ENCODE measurements at places on chromosomes 16 and 17. TPM values are rescaled to one million over a fixed set of nuclear protein-coding genes. Genes with fewer than 3 reads are reported as not detected.

Gene IKZF3
- total RNA-seq = 0.18 TPM

DNA sequence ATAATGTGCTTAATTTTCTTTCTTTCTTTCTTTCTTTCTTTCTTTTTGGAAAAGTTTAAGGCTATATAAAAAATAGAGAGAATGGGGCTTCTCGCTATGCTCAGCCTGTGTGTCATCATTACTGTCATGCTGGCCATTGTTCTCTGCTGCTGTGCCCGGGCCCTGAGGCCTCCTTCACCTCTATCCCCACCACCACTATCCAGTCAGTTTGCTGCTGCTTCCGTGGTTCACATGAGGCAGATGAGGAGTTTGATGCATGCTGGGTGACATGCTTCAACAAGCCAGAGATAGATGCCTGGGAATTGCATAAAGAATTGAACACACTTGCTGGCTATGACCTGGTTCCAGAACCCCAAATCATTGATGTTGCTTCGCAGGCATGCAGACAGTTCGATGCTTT, 36.3 kb downstream of the PITPNC1 start:
- no peak overlapping the region for H3K4me3 ChIP-seq
- H3K4me1 ChIP-seq = no peaks in the 10 kb centered on the region
- no peaks in the 10 kb centered on the region for H3K36me3 ChIP-seq
- DNase-seq = no peak
- no peaks in the 10 kb centered on the region for H3K27me3 ChIP-seq
- no peak overlapping the region for H3K27ac ChIP-seq

GRCh38 chr17:67427424-67427823, 50.3 kb downstream of the PITPNC1 start:
- DNase-seq = no peak
- no peaks in the 10 kb centered on the region for H3K27me3 ChIP-seq
- no peaks in the 10 kb centered on the region for H3K4me1 ChIP-seq

GRCh38 chr17:223723-224471, 42.4 kb upstream of the DOC2B start:
- H3K36me3 ChIP-seq = no peaks in the 10 kb centered on the region
- peaks cover 38% of the 10 kb centered on the region for H3K4me1 ChIP-seq
- no peak for DNase-seq
- no peak overlapping the region for H3K4me3 ChIP-seq

DNA sequence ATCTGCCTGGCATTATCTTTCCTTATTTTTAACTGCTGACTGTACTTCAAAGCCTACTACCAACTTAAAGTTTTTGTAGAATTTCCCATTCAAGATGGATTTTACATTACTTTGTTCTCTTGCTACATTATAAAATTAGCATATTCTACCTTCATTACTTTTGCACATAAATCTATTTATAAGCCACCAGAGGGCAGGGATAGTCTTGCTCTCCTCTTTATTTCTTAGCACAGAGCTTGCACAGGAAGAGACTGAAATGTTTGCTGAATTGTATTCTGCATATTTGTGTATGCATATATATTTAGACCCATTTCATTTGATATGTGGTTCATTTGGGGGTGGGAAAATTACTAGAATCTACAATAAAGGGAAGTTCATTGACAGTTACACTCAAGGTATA, 108.0 kb downstream of the SKAP1 start:
- no peaks in the 10 kb centered on the region for H3K36me3 ChIP-seq
- H3K27me3 ChIP-seq = peaks cover 3% of the 10 kb centered on the region
- H3K4me3 ChIP-seq = no peak overlapping the region
- DNase-seq = no peak

GRCh38 chr16:22618842-22619241, 108.2 kb downstream of the NPIPB5 start:
- no peak overlapping the region for H3K4me3 ChIP-seq
- H3K27me3 ChIP-seq = no peaks in the 10 kb centered on the region
- DNase-seq = no peak
- H3K36me3 ChIP-seq = no peaks in the 10 kb centered on the region

Data from muscle of leg (tissue), 16 donors.